Memory B cell (primary cell): ENCODE measurements at places on chromosomes 3 and 15.

DNA sequence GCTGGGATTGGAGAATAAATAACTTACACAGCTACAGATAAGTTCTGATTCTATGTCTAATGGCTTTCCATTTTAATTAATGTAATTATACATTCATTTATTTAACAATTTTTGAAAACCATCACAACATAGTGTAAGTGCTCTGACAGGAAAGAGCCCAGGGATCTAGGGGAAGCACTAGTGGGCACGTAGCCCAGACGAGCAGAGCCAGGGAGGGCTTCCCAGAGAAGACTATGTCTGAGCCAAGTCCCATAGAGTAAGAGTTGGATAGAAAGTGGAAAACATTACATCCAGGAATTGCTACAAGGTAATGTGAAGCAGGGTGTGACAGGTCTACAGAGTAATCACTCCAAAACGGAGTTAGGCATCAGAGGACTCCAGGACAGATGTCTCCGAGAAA is 2.9 kb upstream of the HGD start:
- DNase-seq = no peak

GRCh38 chr3:81788610-81789009 is 27.2 kb upstream of the GBE1 start:
- no peak for DNase-seq

- DNase-seq = peak; percentile 36
Observed at GRCh38 chr3:184361532-184361931, at the start of the genes CLCN2 and POLR2H. Gene CLCN2 (minus strand): TSS chr3:184361605. CDS start chr3:184361479, 126 bp downstream. Gene POLR2H (plus strand): TSS chr3:184361710. CDS start chr3:184363493, 1,783 bp downstream.

GRCh38 chr3:115903843-115904242 is 280.5 kb downstream of the GAP43 start:
- DNase-seq = no peak

DNA sequence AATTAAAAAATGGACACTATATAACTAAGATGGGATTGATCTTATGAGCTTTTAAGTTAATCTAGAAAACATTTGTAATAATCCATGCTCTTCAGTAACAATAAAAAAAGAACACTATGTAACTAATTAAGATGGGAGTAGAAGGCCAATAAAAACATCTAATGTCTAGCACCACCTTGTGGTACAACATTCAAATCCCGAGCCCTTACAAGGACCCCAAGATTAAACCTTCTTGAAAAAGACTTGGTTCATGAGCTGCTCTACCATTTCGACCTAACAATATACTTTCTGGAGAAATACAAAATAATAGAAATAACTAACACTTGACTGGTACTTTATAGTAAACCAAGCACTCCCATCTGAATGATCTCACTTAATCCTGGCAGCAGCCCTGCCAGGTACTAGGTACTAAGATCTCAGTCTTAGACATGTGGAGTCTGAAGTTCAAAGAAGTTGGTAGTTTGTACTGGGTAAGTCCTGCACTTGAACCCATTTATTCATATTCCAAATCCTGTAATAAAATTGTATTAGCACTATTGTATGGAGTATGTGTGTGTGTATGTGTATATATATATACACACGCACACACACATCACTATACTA is 21.8 kb downstream of the METTL6 start:
- DNase-seq = no peak

- no peak for DNase-seq
Observed at GRCh38 chr3:114632757-114633424, 339.1 kb downstream of the TIGIT start.

- DNase-seq = no peak
Observed at GRCh38 chr3:29697989-29698388, 417.1 kb downstream of the RBMS3 start.

GRCh38 chr3:184315543-184315867 is 1.1 kb downstream of the EIF4G1 start:
- no peak for DNase-seq

GRCh38 chr15:100788418-100789105 is 91.1 kb upstream of the ALDH1A3 start:
- DNase-seq = no peak

DNA sequence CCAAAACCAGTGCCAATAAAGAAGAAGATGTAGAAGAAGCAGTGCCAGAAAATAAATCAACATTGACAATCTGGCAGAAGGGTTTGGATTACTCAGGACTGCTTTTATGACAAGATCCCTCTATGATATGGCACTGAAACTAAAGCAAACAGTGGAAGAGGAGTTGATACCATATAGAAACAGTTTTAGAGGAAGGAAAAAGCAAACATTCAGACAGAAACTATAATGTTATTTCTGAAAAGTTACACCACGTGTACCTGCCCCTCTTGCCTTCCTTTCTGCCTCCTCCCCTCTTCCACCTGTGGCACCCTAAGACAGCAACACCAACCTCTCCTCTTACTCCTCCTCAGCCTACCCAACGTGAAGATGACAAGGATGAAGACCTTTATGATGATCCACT is 63.0 kb downstream of the SFMBT1 start:
- DNase-seq = no peak

- no peak for DNase-seq
Observed at GRCh38 chr15:62591842-62592838, 427.1 kb upstream of the C2CD4B start.

DNA sequence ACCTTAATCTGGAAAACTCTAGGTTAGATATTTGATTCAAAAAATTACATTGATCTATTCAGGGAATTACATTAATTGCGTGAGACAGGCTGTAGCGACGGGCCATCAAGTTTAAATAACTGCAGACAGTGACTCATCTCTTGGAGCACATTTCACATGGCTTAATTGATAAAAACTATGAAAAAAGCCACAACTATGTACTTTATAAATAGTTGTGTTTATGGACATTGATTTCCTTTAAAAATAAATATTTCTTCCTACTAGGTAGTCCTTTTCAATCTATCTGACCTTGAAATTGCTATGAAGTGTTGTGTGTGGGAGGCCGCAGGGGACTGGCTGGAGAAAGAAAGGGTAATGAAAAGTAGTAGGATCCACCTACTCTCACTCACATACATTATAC is 157.8 kb downstream of the IL1RAP start:
- DNase-seq = no peak

GRCh38 chr3:131907796-131908195 is 127.0 kb downstream of the CPNE4 start:
- no peak for DNase-seq

DNA sequence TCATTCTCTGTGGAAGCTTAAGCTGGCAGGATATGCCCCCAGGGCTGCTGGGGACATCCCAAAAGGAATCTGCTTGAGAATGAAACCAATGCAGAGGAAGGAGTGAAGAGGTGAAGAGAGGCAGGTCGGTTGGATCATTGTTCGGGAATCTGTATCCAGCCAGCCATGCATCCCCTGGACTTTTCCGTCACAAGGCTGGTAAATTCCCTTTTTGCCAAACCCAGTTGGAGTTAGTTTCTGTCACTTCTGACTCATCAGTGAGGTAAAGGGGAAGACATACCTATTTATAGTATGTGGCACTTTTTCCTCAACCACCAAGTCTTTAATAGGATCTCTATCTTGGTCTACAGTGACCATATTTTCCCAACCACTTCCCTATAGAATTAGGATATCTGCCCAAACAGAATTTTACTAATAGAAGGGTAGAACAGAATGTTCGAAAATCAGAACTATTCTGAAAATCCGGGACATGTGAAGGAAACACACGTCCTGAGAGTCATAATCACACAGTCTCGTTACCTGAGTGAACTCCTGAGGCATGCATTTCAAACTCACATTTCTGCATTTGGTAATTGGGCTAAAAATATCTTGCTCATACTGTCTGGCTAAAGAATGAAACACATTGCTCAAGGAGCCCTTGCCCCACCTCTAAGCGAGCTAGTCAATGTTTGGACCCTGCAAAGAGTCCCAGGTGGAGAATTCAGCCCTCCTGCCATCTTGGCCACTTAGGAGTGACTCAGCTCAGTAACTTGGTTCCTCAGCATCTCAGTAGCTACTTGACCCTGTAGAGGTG is 289.7 kb upstream of the ADAMTS9 start:
- no peak for DNase-seq

DNA sequence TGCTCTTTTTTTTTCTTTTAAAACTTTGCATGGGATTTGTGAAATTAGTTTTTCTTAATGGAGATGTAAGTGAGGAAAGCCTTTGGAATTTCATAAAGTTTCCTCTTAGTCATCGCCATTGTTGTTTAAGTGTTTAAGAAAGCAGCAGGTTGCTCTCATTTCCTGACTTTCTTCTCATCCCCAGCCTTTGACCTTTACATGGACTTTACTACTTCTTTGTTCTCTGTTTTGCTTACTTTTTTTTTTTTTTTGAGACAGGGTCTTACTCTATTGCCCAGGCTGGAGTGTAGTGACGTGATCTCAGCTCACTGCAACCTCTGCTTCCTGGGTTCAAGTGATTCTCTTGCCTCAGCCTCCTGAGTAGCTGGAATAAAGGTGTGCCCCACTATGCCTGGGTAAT is 38.6 kb downstream of the FBXL2 start:
- no peak for DNase-seq

DNA sequence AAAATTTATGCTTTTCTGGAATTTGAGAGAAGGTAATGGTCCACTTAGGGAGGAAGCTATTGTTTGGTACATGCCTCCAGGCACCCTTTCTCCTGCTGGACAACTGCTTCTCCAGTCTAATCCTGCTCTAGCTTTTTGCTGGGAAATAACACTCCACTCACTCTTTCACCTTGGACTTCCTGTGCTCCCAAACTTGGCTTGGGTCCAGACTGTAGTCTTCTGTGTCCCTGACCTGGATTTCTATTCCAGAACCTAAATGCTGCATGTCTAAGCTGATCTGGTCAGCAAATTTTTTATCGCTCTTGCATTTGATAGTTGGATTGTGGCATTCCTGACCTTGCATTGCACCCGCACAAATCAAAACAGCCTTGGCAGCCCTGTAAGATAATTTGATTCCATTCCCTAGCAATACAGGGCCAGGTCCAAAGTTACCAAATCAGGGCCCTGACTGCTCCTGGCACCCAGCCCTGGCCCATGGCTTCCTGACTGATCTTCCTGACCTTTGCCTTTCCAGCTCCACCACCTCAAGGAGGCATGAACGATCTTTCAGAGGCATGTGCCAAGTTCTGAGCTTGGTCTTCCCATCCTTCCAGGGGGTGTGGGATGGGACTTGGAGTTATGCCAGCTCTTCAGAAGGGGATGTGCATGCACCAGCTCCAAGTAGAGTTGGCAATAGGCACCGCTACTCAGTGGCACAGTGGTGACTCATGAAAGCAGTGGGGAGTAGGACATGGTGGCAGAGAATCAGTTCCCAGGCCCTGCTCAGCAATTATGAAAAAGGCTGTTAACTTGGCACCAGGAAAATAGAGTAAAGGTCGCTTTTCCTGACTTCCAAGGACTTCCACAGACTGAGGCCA is 43.9 kb upstream of the GOLGA8J start:
- DNase-seq = no peak

- no peak for DNase-seq
Observed at GRCh38 chr3:156460206-156460611, 94.7 kb downstream of the SSR3 start.

GRCh38 chr3:122559906-122560305 is 4.2 kb downstream of the PARP9 start:
- no peak for DNase-seq

- DNase-seq = no peak
Observed at GRCh38 chr3:189502256-189502655, 128.9 kb upstream of the TP63 start.

GRCh38 chr15:92584105-92584504 is 71.5 kb downstream of the FAM174B start:
- DNase-seq = no peak
